ENCODE measurements at places on chromosomes 12 and 14.

DNA sequence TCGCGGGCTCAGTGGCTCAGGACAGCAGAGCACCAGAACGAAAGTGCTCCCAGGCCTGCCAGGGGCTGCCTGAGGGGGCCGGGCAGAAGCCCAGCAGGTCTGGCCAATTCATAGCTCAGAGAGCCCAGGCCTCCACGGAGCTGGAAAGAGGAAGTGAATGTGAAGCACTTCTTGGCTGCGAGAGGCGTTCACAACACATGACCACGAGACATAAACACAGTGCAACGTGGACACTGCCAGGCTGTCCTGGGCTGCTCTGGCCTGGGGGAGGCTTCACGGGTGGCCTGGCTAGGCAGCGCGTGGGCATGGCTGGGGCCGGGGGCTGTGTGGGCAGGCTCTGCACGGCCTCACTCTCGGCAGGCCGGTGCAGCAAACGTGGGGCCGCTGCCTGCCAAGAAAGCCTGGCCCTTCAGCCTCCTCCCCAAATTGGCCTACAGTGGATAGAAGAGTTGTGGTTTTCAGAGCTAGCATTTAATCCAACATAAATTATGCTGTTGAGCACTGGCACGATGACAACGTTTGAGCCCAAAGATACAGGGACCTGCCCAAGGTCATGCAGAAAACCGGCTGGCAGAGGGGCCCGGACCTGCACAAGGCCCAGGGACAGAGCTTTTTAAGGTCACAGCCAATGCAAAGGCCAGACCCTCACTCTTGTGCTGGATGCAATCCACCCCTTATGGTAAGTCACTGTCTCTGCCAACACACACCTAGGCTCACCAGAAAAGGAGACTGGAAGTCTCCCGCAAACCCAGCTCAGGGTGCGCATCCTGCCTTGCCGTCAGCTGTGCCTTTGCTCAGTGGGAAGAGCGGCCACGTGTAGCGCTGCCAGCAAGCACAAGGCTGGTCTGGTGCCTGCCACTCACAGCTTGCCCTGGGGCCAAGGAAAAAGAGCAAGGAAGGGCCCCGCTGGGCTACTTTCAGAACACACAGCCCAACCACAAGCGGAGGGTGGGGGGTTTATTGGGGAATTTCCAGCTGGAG lies 8.6 kb downstream of the SLC25A29 start:
- DNase-seq = peak; percentile 77

GRCh38 chr12:123972457-123973401 lies at the start of the genes CCDC92 and ZNF664:
CCDC92 (minus strand) TSS chr12:123972831; CDS start chr12:123944305, 28,526 bp downstream.
ZNF664 (plus strand) TSS chr12:123973215; CDS start chr12:124012145, 38,930 bp downstream.
- peak; percentile 67 for DNase-seq

DNA sequence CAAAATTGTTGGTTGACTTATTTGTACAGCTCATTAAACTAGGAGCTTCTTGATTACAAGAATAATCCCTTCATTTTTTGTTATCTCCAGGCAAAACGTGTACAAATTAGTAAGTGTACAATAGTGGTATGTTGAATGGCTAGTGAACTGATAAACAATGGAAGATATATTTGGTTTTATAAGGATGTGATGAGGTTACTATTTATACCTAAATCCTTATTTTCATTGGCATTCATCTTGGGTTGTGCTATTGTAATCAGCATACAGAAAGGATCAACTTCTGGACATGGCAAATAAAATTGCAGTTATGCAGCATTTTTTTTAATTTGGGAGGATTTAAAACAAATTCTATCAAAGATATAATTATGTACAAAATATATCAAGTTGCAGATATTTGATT lies 199.4 kb upstream of the GZMB start:
- no peak for DNase-seq

DNA sequence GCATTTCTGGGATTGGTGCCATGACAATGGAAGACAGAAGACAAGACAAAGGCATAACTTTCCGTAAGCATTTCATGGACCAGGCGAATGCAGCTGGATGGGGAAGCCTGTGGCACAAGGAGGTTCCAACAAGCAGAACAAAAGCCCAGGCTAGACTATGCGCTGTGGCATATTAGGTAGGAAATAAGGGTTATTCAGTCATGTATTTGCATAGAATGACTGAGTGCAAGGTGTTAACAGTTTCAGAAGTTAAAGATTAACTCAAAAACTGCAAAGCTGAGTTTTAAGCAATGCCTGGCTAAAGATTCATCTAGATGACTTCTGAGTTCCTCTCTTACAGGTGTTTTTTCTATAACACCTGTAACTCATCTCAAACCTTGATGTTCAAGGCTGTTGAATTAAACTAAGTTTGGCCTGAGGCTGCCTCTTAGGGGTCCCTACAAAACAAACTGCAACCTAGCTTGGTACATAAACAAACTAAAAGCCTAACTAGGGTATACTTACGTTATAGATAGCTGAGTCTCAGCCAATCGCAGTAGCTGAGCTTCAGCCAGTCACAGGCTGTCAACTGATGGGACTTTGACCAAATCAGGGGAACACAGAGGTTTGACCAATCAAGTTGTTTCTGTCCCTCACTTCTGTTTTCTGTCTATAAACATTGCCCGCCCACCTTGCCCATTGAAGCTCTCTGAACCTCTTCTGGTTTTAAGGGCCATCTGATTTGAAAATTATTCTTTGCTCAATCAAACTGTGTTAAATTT lies 52.2 kb upstream of the PLBD1 start:
- no peak for DNase-seq

DNA sequence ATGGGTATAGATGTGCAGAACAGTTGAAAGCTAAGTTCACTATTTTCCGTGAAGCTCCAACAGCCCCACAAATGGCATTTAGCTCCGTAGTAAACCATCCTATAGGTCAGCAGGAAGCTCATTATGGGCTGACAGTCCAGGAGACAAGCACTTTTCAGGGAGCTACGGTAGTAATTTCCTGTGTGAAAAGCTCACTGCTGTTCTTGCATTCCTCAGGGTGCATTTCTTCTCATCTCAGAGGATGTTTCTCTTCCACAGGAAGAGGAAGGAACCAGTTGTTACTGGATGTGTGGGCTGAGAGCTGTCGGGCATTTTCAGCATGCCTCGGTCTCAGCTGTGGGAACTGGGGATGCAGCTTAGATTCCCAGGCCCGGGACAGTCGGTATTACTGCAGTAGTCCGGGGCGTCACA lies 72.8 kb downstream of the GALNT4 start:
- DNase-seq = no peak

DNA sequence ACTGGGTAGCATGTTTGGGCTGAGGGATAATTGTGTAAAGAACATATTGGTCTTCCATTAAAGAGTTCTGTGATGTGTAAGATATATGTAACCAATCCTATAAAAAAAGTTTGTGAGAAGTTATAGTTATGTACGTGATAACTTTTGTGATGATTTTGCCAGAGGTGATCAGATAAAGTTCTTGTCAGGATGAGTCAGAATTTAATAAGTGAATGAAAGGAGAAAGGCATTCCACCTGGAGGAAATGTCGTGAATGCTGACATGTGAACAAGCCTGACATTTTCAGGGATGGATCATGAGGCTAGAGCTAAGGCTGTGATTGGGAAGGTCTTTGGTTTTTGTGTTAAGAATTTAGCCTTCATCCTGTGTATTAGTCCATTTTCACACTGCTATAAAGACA lies 241.5 kb downstream of the SNAPC1 start:
- DNase-seq = no peak

DNA sequence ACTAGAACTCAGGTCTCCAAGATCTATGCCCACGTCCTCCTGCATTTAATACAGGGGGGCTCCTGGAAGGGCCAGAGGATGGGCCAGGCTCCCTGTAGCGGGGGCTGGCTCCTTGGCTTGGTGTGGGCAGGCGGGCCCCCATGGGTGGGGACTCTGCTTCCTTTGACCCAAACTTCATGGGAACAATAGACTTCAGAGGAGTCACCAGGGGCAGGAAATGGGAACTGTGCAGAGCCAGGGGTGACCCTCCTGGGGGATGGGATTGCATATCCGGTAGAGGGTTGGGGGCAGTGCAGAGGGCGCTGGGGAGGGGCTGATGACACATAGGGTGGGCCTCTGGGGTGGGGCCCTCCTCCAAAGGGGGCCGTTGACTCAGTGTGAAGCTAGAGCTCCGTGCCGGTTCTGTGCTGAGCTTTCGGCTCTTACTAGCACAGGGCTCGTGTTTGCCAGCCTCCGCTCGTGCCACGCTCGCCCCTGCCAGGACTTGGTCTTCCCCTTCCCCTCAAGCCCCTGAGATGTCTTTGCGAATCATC lies 4.6 kb downstream of the TEAD4 start:
- DNase-seq = no peak

DNA sequence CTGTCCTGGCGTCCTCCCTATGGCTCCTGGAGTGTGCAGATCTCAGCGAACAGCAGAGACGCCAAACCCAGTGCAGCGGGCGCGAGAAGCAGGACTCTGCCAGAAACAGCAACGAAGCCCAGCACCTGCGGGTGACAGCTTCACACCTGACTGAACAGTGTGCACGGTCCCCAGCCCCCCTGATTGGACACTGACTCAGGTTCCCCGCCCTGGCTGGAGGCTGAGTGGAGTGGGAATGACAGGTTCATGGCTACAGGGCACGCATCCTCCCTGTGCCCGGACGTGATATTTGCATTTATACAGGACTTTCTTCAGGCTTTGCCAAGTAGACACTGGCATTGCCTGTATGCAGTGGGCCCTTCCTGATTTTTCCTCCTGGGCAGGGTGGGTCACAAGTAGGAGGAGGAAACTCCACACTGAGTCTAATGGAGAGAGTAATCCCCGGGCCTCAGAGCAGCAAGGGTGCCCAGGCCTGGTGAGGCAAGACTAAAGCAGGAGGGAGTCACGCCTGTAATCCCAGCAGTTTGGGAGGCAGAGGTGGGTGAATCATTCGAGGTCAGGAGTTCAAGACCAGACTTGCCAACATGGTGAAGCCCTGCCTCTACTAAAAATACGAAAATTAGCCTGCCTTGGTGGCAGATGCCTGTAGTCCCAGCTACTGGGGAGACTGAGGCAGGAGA lies 71.6 kb downstream of the ASCL4 start:
- DNase-seq = no peak

- DNase-seq = no peak
Measured at GRCh38 chr12:79765157-79765556, 74.4 kb upstream of the PAWR start.

DNA sequence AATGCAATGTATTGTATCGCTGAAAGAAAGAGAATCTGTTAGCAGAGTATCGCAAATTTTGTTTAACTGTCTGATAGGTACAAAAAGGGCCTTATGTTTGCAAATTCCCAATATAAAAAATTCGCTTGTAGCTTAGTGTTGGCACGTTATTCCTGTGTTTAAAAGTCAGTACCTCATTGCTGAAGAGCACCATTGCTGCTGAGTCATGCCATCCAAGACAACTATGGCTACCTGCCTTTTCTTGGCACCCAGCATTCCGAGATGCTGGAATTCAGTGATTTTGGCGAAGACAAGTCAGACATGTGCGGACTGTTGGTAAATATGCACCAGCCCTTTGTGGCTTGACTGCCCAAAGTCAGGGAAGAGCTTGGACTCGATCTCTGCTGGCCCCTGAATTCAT lies 149.5 kb upstream of the EEA1 start:
- no peak for DNase-seq

DNA sequence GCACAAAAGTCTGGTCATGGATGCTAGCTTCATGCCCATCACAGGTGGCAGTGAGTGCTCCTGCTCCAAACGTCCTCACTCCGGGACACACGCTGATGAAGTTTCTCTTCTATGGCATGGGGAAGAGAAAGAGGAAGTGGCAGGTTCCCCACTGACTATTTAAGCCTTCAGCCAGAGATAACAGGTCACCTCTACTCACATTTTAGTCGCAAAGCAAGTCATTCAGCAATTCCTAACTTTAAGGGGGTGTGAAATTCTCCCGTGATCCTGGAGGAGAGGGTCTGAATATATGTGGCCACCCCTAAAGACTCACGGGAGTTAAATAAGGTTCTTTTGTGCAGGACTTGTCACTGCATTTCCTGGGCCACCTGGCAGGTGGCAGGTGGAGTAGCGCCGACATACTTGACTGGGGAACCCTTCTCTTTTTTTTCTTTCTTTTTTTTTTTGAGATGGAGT lies 18.8 kb upstream of the RCOR1 start:
- DNase-seq = no peak

DNA sequence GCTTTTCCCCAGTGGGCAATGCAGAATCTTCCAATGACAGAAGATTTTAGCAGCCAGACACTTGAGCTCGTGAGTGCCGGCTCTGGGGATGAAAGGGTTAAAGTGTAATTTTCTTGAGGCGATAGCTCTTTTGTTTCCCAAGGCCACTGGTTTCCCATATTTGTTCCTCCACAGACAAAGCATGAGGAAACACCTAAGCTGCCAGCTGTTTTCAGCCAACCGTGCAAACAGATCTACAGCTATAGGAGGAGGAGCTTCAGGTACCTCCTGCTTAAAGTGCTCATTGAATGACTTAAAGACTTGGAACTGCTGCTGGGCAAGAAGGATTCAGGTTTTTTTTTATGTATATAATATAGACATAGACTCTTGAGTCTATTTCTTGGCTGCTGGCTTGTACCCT lies 1311.5 kb downstream of the TMEM121 start:
- no peak for DNase-seq

DNA sequence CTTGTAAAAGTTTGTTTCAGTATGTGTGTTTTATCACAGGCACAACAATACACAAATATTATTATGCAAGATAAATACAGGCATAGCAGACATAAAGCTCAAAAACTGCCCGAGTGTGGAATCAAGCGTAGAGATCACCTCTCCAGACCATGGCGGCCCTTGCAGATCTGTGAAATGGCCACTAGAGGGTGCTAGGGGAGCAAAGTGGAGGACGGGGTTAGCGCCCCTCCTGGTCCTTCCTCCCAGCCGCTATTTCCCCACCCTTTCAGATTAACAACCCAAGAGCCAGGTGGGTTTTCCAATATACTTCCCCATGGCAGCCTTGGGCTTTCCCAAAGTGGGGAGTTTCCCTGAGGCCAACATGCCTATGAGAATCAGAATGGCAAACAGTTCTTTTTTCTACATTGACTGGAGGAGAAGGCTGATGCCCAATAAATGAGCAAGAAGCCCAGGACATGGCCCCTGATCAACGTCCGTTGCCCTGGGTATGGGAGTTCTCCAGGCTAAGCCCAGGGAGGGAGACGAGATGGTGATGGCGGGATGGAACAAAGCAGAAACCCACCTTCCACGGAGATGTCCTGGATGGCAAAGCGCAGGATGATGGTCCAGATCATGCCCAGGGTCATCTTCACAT lies 67.4 kb downstream of the ACTN1 start:
- peak; percentile 42 for DNase-seq

DNA sequence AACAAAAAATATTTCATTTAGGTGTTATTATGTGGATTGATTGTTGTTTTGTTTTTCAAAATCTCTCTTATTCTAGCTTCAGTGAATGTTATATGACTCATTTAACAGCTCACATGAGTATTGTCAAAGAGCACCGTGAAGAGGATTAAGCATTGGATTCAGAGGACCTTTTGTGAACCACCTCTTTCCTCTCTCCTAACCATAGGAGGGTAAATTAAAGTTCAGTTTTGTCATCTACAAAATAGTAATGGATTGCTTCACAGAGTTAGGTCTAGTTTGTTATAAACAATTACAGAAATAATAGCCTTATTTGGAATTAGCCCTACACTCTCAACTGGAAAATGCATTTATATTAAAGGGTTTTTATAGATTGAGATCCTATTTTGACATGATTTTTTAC lies 962 bp upstream of the KERA start:
- DNase-seq = no peak

GRCh38 chr14:74290415-74290814 lies 12.3 kb downstream of the ABCD4 start:
- DNase-seq = no peak
